ENCODE measurements at places on chromosomes 1 and 21.

- no peak for DNase-seq
These were observed 130.4 kb upstream of the DNAH14 start for GRCh38 chr1:224799083-224799482.

GRCh38 chr1:54486907-54487306 is 61.1 kb upstream of the ACOT11 start:
- no peak for DNase-seq

DNA sequence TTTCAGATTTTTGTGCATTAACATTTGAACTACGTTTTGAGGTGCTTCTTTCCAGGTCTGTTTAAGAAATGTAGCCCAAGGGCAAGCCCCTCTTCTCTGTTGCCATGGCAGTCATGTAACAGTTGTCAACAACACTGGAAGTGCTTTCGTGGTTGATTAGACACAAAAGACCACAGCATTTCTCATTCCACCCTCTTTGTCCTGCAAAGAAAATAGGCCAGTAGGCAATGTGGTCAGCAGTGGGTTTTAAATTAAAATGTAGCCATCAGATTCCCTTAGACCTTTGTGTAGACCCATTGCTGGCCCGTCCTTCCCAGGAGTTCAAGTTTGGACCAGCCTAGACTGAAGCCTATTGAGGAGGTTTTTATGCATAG is 35.4 kb downstream of the VANGL1 start:
- DNase-seq: no peak

- no peak for DNase-seq
These were observed 65.2 kb downstream of the SYT2 start for GRCh38 chr1:202645097-202645476.

DNA sequence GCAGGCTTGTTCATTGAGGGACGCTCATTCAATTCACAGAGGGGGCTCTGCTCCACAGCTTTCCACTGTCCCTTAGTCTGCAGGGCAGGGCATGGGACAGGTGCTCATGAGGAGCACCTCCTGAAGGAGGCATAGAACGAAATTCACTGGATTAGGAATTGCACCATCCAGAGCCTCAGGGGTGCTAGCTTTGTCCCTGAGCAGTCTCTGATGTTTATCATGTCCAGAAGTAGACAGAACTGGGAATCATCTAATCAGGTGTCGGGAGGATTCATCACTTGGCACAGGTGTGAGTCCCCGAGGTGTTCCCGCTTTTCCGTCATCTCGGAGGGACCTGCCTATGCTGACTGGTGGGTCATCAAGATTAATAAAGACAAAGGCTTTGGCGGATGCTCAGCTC is 321.4 kb downstream of the AJAP1 start:
- no peak for DNase-seq

DNA sequence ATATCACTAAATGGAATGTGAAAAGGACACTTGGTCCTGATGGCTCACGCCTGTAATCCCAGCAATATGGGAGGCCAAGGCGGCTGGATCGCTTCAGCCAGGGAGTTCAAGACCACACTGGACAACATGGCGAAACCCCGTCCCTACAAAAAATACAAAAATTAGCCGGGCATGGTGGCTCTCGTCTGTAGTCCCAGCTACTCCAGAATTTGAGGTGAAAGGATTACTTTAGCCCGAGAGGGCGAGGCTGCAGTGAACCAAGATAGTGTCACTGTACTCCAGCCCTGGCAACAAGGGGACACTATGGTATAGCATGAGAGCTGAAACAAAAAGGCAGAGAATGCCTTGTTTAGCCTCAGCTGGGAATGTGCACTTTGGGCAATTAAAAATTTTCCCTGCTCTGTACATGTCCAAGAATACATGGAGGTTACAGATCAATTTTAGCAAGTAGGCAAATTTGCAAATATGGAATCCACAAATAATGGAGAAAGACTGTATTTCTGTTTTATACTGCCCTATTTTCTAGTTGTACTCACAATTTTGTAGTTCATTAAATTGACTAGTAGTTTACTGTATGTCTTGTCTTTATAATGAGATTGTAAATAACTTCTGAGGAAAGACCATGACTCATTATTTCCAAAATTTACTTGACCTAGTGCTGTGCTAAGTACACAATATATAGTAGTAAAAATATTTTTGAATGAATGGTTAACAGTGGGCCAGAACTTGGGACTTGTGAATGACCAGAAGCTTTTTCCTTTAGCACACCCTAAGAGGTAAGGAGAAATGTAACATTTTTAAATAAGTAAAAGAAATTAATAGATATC is 2.0 kb upstream of the ANGEL2 start:
- no peak for DNase-seq

- DNase-seq: no peak
These were observed 20.1 kb upstream of the COL16A1 start for GRCh38 chr1:31723828-31724359.

GRCh38 chr1:236746785-236747184 is 48.3 kb upstream of the MTR start:
- no peak for DNase-seq

- DNase-seq: no peak
These were observed 33.9 kb downstream of the GALNT2 start for GRCh38 chr1:230100932-230101331.

DNA sequence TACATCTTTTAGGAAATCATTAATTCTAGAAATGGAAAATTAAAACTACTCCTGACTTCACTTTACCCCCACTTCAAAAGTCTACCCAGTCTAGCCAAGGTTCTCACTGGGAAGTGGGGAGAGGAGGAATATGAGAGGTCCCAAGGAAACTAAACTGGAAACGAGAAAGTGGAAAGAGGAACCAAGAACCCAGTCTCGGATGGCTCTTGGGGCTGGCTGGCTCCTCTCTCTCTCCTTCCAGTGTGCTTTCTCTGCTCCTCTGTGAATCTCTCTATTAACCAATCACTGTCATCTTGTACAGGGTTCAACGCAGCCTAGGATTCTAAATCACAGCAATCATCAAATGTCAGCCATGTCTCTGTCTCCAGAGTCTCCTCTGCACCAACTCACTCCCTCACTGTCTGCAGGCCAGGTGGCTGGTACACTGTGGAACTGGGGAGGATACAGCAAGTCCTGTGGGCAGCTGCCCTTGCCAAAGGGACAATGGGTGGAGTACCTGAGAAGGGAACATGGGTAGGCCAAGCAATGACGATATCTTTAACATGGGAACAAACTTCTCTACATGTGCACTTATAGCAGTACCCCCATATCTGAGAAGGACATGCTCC is 33.7 kb downstream of the GNB1 start:
- DNase-seq: no peak

DNA sequence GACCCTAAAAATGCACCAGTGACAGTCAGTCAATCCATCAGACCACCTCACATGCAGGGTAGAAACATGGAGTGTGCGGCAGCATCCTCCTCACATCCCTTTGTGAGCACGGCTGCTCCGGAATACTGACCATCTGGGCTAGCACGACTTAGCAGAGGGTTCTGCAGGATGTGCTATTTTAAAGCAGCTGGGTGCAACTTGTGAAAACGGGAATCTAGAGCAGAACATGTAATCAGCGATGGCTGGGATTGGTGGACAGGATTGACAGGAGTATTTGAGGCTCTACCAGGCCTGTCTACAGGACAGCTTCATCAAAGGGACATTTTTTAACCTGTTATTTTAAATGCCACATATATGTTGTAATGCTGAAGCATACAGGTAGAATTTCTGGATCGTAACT is 16.8 kb upstream of the PLEKHM2 start:
- no peak for DNase-seq

DNA sequence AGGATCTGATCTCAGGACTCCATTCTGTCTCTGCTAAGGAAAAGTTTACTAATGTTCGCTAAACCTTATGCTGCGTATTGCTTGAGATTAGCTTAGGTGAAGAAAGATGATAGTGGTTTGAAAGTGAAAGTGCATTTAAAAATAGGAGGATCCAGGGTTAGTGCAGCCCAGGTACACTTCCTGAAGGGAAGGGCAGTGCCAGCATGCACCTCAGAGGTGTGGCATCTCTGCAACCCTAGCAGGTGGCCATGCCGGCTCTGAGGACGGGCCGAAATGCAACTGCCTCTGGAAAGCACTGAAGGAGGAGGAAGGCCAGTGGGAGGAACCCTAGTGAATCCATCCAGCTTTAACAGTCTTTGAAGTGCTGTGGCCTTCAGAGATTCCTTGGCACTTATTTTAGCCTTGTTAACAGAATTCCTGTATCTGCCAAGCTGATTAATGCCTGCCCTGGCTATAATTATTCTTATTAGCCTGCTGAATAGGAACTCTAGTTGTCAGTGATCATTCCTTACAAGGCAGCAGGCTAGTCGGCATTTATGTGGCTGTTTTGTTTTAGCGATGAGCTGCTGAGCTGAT is 5.5 kb downstream of the PTGFRN start:
- no peak for DNase-seq

DNA sequence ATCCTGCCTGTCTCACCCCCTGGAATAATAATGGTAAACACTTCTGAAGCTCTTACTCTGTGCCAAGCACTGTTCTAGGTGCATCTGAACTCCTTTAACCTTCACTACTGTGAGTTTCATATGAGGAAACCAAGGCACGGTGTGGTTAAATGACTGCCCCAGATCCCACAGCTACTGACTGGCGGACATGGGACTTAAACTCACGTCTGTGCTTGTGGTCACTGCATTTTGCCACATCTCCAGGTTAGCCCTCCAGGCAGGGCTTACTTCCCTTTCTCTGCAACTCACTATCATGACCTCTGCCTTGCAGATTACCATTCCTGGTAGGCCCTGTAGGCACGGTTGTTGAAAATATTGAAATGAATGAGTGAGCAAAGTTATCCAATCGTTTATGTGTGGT is 83.4 kb downstream of the ADSS2 start:
- DNase-seq: no peak

GRCh38 chr1:39970274-39970673 is 15.3 kb downstream of the MFSD2A start:
- no peak for DNase-seq

- no peak for DNase-seq
These were observed 4.8 kb upstream of the SLC2A1 start for GRCh38 chr1:42963378-42964043.

- no peak for DNase-seq
These were observed 5.4 kb upstream of the COQ8A start for GRCh38 chr1:226934483-226935237.

- DNase-seq: no peak
These were observed 1016.1 kb downstream of the KCNT2 start for GRCh38 chr1:195591917-195592672.

DNA sequence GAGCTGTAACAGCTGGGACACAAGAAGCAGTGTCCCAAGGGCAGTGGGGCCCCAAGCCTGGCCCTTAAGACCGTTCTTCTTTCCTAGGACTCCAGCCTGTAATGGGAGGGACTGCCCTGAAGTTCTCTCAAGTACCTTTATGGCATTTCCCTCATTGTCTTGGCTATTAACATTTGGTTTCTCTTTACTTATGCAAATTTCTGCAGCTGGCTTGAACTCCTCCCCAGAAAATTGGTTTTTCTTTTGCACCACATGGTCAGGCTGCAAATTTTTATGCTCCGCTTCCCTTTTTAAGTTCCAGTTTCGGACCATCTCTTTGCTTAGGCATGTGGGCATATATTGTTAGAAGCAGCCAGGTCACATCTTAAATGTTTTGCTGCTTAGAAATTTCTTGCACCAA is 3.1 kb upstream of the MROH9 start:
- no peak for DNase-seq

DNA sequence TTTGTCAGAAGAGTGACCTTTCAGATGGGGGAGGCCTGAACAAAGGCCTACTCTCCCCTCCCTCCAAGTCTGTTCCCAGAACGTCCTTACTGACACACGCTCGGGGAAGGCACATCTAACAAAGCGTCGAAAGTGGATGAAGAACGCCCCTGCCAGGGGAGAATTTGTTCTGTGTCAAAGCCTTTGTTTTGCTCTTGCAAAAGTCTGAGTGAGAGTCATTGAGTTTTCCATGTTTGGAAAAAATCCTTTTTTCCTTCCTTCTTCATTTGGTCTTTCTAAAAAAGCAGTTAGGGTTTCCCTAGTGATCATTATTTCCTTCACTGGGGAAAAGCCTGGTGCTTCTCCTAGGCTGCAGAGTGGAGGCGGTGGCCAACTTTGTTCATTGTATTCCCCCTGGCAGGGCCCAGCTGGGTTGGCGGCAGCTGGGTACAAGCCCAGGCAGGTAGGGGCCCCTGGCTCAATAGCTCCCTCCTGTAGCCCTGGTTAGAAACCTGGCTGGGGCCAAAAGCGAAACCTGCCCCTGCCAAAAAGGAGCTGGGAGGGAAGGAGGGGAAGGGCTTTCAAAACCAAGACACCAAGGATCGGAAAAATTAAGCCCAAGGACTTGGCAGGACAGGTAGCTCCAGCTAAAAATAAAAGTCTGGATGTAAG is 81.1 kb downstream of the ITPKB start:
- no peak for DNase-seq

DNA sequence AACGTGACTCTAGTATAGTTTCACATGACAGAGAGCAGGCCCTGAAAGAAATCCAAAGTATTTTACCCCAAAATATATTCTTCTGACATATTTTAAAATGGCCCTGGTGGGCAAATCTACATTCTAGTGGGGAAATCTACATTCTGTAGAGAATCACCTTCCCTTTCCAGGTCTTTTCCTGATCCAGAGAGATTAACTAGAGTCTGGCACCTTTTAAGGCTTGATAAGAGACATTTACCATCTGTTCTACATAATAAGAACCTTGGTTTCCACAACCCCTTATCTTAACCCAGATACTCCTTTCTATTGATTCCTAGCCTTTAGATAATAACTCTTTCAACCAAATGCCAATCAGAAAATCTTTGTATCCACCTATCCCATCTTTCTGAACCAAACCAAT is 17.0 kb upstream of the L1TD1 start:
- DNase-seq: no peak

DNA sequence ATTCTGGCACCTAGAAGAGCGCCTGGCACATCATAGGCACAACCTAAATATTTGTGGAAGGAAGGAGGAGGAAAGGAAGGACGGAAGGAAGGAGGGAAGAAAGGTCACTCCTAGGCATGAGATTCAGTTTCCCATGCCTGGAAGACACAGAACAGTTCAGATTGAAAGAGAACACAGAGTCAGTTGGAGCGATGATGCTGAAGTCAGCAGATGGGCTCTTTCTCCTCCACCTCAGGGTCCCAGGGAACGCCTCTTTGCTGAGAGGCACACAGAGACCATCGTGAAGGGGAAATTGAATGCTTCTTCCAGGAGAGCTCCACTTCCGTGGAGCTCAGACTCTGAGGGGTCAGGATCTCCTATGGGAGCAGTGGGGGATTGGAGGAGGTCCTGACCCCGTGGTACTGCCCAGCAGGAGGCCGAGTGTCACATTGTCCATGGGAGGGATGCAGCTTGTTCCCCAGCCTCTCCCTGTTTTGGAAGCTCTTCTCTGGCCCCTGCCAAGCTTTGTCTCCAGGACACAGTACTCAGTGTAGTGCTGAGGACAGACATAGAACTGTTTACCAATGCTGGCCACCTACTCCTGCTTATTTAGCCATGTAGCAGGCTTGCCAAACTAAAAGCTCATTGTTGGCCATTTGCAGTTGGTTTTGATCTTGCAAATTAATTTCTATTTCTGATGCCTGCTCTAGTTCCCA is 2.4 kb downstream of the MYBPHL start:
- DNase-seq: no peak

- DNase-seq: no peak
These were observed 19.7 kb downstream of the CAMK2N1 start for GRCh38 chr1:20466273-20466672.

GRCh38 chr1:14678011-14678638 is 79.6 kb downstream of the KAZN start:
- DNase-seq: no peak
